ENCODE measurements at places on chromosomes 5 and 9. TPM values are rescaled to one million over a fixed set of nuclear protein-coding genes. Genes with fewer than 3 reads are reported as not detected.

TIFAB gene
- total RNA-seq: not detected

SLC25A2 gene
- 0.17 TPM for total RNA-seq

DMAC1 gene
- total RNA-seq: 112 TPM

PCDHGA3 gene
- total RNA-seq: 5.2 TPM

PFN3 gene
- not detected for total RNA-seq

DEPDC1B gene
- not detected for total RNA-seq

ZNF483 gene
- 10.6 TPM for total RNA-seq
